ENCODE measurements at places on chromosomes 4 and X. TPM values are rescaled to one million over a fixed set of nuclear protein-coding genes. Genes with fewer than 3 reads are reported as not detected.
A peak's percentile ranks its signal among the peaks of the same experiment; 100 is the strongest.

Gene NXF2
- not detected for total RNA-seq

Gene CABS1
- total RNA-seq, result not detected

Gene DKK2
- under 0.01 TPM for total RNA-seq

Gene SYNPO2
- 0.27 TPM for total RNA-seq

GRCh38 chr4:13452927-13453579 lies 31.1 kb downstream of the RAB28 start:
- peak; percentile 4 for DNase-seq

Gene STS
- total RNA-seq, result 0.54 TPM

- DNase-seq, result peak; percentile 28
These were observed 27.3 kb upstream of the JADE1 start for GRCh38 chr4:128782076-128782715.

Gene GPAT3
- 19.4 TPM for total RNA-seq

GRCh38 chrX:24466025-24466424 lies 939 bp downstream of the PDK3 start:
- DNase-seq, result no peak

GRCh38 chr4:87677731-87678130 lies 27.7 kb downstream of the DMP1 start:
- DNase-seq, result no peak

DNA sequence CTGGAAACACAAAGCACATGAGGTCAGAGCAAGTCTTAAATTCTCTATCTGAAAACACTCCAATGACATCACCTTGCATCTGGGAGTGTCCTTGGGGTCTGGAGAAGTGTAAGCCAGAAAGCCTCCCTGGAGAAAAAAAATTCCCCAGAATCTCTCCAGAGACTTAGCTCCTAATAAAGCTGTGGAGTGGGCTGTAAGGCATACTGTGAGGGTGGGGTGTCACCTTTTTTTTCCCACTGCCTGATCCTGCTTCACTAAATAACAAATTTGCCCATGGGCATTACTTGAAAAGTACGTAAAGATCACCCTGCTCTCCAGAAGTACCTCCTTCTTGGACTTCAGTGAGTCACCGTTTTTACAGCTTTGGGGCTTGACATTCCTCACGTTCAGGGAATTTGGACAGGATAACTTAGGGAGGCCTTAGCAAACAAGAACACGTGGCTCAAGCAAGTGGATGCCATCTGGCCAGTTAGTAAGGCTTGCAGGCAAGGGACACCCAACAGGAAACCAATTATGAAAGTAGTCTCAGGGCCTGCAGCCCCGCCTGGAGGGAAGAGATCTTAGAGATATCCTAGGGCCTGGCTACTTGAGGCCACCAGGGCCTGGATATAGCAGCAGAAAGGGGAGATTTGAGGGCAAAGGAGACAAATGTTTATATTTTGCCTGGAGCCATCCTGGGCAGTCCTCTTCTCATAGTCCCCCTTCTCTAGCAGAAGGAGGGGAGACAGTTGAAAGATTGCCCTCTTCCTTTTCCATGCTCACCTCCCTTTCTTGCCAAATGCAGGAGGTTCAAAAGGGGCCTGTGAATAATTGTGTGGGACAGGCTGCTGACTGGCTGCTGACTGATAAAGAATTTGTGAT lies 60.1 kb upstream of the PLAC1 start:
- no peak for DNase-seq

DNA sequence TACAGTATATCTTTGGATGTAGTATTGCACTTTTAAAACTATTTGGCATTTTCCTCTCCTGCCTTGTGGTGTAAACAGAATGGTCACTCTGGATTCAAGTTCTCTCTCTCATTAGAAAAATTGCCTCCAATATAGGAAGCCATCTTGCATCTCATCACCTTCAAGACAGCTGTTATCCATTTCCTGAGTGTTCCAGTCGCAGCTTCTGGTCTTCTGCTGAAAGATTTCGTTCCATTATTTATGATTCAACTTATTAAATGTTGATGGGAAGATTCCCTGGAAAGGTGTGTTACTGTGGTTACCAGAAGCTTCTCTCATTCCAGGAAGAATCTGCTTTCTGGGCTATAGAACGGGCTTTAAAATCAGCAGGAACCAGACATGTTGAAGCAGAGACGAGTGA lies 568.3 kb upstream of the SLIT2 start:
- DNase-seq, result no peak

DNA sequence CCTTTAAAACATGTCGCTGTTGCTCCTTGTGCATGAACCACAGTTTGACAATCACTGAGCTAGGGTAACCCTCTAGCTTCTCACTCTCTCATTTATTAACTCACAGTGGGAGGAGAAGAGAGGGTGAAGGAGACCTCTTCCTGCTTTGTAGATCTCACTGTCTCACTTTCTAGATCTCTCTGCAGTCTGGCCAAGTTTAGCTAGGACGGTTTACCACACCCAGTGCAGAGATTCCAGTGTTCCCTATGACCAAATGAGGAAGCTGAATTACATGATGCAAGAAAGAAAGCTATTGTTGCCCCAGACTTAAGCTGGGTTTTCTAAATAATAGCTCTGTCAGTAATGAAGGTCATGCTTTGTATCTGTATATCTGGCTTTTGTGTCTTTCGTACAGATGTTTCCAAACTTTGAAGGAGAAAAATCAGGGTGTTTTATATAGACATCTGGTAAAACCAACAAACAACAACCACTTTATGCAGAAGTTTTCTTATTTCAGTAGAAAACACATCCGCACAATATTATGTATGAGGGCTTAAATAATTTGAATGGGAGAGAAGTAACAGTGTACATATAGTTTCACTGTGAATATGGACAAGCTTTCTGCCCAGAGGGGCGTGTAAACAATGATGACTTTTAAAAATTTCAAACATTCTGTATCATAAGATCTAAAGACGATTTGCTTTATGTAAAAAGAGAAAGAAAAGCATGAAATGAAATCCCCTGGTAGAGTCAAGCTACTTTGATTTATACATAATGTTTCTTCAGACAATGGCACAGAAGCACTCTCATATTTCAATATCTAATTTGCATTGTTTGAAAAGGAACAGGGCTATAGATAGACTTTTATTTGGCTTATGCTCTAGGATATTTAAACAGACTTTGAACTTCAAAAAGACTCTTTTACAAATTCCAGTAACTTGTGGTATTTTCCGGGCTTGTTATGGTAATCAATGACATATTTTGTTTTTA lies 582.3 kb downstream of the FSTL5 start:
- no peak for DNase-seq

Gene KLHL34
- not detected for total RNA-seq

DNA sequence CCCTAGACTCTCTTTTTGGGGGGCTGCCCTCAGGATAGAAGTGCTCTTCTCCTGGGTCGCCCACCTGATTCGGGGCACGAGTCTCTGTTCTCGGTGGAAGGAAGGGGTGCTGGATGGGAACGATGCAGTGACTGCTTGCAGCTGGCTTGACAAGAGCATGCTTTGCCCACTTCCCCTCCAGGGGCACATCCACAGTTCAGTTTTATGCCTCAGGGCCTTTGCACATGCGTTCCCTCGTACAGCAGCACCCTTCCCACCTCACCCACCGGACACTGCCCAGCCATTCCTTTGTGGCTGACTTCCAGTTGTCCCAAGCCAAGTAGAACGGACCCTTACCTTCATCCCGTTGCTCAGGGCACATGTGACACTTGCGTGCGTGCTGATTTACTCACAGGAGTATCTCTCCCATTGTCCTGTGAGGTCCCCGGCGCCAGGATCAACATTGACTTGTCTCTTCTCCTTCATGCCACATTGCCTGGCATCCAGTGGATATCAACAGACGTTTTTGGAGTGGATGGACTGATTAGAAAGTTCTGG lies 60.0 kb downstream of the C4orf50 start:
- no peak for DNase-seq

Gene CT45A1
- total RNA-seq, result not detected

GRCh38 chr4:124636788-124637187 lies 75.7 kb downstream of the ANKRD50 start:
- no peak for DNase-seq

DNA sequence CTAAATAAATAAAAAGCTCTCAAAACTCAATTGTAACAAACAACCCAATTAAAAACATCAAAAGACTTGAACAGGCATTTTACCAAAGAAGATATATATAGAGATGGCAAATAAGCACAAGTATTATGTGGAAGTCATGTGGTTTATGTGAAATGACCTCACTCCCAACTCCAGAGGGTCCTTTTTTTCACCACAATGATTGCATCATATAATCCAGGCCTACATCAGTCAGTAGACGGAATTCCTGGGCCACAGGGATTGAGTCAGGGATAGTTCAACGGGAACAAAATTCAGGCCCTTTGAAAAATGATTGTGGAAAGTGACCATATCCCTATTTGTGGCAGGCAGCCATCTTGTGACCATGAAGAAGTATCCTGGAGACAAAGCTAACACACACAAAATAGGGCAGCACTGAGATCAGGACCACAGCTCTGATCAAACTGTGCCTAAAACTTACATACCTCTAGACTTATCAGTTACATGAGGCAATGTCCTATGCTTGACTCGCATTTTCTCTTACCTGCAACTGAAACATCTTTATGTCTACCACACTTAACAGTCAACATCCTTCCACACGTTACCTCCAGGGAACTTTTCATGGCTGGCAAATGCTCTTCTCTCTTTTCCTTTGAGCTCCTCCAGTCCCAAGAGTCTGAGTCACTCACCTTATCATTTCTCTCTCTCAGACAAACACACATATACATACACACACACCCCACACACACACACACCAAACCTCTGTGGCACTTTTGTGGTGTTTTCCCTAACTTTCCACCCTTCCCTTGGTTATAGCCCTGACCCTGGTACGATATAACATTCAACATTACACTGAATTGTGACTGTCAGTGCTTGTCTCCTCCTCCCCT lies 113.5 kb downstream of the PHF8 start:
- no peak for DNase-seq

DNA sequence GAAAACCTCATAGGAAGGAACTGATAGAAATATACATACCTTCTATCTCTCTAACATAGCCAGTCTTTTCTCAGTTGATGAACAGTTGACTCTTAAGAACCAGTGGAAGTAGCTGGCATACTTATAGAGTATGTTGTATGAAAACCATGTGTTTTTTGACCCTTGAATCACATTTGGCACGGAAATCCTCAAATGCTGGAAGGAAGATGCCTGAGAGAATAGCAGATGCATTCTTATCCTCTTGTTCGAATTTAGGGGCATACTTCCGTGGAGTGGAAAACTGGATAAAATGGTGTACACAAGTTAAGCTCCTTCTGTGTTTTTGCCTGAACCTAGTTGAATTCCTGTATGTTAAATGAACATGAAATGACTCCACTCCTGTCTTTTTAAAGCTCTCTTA lies 145.5 kb downstream of the PCDH7 start:
- DNase-seq, result no peak

GRCh38 chr4:62644372-62644771 lies 1444.2 kb downstream of the ADGRL3 start:
- peak; percentile 71 for DNase-seq

DNA sequence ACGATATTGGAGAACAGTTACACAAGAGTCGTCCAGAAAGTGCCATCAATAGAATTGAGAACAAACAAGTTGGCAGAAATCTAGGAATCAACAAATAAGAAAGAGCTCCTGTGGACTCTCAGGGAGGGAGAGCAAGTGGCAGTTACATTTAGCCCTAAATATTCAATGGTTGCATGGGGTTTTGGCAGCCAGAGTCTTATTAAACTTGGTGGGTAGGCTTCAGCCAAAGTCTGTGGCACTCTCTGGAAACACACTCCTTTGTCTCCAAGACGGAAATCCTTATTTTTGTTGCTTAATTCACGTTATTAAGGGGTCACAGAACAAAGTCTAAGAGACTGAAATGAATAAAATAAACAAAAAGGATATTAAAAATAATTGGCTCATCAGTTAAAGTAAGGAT lies 742.2 kb upstream of the ATOH1 start:
- no peak for DNase-seq

- DNase-seq, result no peak
These were observed 58.3 kb upstream of the DHRSX start for GRCh38 chrX:2559124-2559523.

DNA sequence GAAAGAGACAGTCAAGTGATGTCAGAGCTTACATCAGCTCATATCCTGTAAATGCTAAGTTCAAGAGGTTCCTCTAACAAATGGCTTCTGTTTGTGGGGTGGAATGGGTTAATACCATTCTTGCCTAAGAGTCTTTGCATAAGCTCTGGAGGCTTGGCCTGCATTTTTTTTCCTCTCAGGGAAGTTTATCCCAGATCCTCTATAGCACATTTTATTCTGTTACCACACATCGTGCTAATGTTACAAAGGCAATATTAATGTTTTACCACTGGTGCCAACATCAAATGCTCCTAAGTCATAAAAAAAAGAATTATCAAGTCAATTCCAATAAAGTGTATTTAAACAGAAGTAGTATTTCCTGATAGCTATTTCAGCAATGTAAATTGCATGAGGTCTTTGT lies 2.9 kb upstream of the ADH6 start:
- DNase-seq, result no peak

DNA sequence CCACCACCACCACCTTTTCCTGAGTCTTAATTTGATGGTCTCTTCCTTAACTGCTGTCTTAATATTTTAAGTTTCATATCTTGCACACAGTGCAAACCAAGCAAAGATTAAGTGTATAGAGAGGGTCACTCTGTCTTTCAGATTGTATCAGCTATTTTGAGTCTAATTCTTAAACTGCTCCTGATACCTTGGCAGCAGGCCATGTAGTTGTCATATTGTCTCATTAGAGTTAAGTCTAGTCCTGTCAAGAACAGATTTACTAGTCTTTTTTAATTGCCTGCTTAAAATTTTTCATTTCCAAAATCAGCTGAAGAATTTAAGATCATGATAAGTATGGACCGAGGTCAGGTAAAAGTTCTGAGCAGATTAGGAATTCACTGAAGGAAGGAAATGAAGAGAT lies 51.5 kb downstream of the FHIP1A start:
- DNase-seq, result no peak

Gene HSPA4L
- total RNA-seq, result 1.1 TPM

- peak; percentile 29 for DNase-seq
These were observed 5.7 kb downstream of the CYBB start for GRCh38 chrX:37785569-37785968.

Gene PARM1
- total RNA-seq, result under 0.01 TPM

DNA sequence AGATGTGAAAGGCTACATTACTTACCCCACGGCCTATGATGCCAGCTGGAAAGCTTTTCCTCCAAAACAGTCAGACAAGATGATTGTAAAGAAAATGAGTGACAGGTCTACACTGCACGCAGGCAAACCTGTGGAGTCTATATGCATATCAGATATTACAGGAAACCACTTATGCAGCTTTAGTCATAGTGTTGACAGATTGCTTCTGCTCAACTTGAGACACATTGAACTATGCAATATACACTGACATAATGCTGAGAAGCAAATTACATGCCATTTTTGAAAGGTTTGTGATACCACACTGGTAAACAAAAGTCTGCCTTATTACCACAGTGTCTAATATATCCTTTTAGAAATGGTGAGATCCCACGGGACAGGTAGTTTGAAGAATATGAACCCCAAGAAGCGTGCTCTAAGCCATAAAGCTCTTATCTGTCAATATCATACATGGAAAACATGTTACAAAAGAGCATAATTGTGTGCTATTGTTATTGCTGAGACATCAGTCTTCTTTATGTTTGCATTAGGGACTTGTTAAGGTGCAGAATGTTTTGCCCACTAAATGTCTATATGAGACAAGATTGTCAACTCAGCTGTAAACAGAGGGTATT lies 1835.8 kb upstream of the TENM3 start:
- DNase-seq, result peak; percentile 12

GRCh38 chr4:138275216-138275615 lies 33.1 kb upstream of the SLC7A11 start:
- DNase-seq, result no peak

Gene CLOCK
- total RNA-seq, result 6.2 TPM
